Stimulated activated naive CD4-positive, alpha-beta T cell (primary cell): ENCODE measurements at places on chromosomes 13 and 19.

GRCh38 chr19:56119582-56119978 lies 1.5 kb downstream of the ZNF787 start:
- DNase-seq, result no peak

GRCh38 chr19:23792784-23793183 lies 34.1 kb upstream of the ZNF681 start:
- no peak for DNase-seq

GRCh38 chr19:46368116-46368515 lies 21.2 kb downstream of the PPP5C start:
- DNase-seq, result no peak

DNA sequence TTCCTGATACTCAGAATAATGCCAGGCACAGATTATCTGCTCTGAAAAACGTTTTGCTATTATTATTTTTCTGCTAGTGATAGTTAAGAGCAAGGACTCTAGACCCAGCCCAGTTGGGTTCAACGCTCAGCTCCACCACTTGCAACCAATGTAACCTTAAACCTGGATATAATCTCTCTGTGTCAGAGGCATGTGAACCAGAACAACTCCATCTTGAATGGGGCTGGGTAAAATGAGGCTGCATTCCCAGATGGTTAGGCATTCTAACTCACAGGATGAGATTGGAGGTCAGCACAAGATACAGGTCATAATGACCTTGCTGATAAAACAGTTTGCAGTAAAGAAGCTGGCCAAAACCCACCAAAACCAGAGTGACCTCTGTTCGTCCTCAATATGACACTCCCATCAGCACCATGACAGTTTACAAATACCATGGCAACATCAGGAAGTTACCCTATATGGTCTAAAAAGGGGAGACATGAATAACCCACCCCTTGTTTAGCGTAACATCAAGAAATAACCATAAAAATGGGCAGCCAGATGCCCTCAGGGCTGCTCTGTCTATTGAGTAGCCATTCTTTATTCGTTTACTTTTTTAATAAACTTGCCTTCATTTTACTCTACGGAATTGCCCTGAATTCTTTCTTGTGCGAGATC lies 13.6 kb downstream of the FAM187B start:
- DNase-seq, result peak; percentile 32

- DNase-seq, result no peak
Measured at GRCh38 chr13:60571571-60571970, 174.6 kb downstream of the TDRD3 start.

DNA sequence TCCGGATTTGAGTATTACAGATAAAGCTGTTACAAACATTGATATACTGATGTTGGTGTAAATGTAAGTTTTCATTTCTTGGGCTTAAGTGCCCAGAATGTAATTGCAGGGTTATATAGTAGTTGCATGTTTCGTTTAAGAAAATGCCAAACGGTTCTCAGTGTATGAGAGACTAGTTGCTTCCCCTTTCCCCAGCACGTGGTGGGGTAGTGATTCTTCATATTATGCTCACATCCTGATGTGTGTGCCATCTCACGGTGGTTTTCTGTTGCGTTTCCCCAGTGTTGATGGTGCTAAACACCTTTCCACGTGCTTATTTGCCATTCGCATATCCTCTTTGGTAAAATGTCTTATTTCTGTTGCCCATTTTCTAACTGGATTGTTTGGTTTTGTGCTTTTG lies 34.7 kb upstream of the F7 start:
- no peak for DNase-seq

DNA sequence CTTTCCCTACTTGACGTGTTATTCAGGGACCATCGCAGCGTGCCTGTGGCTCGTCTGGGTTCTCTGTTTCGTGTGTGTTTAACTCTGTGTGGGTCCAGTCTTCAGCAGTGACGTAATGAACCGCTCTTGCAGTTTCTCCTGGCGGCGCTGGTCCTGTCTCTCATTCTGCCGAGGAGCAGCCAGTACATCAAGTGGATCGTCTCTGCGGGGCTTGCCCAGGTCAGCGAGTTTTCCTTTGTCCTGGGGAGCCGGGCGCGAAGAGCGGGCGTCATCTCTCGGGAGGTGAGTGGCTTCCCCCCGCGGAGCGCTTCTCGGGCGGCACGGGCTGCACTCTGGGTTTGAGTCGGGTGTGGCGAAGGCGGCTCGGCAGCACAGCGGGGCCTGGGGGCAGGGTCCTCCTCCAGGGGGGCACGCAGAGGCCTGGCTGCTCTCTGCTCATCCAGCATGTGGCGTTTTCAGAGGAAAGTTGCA lies 36.3 kb upstream of the TFDP1 start:
- DNase-seq, result no peak

DNA sequence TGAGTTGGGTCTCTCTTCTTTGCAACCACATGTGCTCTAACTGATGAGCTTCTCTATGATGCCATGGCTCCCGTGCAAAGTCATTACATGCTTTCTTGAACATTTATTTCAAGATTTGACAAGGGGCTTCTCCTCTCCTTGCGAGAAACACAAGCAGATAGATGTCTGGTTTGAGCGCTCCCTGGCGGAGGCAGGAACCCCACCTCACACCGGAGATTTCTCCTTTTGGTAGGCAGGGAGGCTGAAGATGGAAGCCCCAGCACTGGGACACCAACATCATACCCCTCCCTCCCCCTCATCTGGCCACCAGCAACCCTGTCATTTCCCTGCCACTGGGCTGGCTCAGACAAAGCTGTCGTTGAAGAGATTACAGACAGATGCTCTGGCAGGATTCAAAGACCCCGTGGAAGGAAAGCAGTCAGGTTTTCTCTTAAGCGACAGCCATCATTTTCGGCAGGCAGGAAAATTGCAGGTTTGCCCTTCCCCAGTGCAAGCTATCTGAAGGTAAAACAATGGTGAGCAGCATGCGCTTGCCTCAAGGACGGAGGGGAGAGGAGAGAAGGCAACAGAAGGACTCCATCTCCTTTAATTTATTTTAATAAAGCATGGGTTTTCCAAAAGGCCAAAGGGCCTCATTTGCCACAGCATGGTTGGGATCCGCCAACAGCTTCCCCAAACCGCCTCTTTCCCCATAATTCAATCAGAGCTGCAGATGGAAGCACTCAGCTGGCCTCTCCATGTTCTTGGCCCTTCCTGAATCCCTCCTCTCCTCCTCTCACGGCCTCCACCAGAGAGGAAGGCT lies 344.1 kb upstream of the TSHZ3 start:
- DNase-seq, result no peak

DNA sequence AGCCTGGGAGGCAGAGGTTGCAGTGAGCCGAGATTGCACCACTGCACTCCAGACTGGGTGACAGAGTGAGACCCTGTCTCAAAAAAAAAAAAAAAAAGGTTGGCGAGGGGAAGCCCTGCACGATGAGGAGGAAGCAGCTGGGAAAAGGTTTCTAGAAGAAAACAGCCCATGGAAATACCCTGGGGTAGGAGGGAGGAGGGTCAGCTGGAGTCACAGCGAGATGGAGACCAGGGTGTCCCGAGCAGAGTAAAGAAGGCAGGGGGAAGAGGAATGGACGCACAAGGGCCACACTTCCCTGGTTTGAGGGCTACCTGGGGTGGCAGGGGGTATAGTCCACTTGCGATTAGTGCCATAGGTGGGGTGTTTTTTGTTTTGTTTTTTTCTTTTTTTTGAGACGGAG lies 6.4 kb downstream of the KANK3 start:
- DNase-seq, result no peak

- no peak for DNase-seq
Measured at GRCh38 chr19:8308891-8309291, 733 bp upstream of the CD320 start.

- no peak for DNase-seq
Measured at GRCh38 chr13:108166078-108166477, 49.3 kb downstream of the LIG4 start.

DNA sequence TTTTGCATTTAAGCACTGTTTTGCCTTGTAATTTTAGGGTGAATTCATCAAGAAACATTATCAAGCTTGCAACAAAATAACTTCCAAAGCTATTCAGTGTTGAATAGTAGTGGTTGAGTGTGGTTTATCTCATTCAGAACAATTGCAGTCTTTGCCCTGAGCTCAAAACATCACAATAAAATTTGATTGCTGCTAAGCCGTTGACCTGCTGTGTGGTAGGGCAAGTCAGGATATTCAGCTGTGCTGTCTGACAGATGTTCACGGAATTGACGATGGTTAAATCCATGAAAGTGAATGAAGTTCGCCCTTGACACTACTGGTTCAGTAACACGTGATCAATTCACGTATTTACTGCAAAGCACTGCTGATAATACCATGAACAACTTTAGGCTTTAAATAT lies 66.9 kb downstream of the GJA3 start:
- DNase-seq, result no peak

DNA sequence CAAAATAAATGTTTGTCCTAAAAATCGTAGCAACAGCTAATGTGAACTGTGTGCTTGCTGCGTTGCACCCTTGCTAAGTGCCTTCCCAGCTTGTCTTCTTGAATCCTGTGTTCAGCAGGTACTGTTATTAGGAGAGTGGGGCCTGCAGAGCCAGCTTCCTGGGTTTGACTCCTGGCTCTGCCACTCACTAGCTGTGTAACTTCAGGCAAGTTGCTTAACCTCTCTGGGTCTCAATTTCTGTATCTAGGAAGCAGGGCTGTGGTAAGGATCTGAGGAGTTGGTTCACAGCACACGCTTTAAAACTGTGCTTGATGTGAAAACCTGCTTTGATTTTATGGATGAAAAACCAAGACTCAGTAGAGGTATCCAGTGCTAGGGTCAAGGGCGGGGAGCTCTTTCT lies 10.0 kb downstream of the NFIX start:
- DNase-seq, result no peak

DNA sequence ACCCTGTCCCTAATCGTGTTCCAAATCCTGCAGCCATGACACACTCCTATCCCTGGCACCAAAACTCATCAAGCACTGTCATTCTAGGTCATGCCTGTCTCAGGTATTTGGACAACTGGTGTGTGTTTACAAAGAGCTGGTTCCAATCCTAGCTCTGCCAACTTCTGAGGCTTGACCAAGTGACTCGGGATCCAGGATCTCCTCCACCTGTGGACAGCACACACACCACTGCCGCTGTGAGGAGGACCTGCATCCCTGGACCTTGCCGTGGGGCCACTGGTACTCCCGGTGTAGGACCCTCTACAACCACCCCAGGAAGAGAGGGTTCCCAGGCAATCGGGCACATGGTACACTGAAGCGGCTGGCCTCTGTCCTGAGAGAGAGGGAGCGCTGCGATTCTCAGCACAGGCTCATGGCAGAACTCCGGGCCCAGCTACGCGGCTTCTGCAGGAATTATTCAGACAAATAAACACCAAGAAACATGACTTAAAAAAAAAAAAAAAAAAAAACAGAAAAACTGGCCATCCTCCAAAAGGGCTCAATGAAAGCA lies 20.4 kb downstream of the MLLT1 start:
- DNase-seq, result no peak

GRCh38 chr13:69524459-69525150 lies 583.0 kb upstream of the ATXN8OS start:
- DNase-seq, result no peak

DNA sequence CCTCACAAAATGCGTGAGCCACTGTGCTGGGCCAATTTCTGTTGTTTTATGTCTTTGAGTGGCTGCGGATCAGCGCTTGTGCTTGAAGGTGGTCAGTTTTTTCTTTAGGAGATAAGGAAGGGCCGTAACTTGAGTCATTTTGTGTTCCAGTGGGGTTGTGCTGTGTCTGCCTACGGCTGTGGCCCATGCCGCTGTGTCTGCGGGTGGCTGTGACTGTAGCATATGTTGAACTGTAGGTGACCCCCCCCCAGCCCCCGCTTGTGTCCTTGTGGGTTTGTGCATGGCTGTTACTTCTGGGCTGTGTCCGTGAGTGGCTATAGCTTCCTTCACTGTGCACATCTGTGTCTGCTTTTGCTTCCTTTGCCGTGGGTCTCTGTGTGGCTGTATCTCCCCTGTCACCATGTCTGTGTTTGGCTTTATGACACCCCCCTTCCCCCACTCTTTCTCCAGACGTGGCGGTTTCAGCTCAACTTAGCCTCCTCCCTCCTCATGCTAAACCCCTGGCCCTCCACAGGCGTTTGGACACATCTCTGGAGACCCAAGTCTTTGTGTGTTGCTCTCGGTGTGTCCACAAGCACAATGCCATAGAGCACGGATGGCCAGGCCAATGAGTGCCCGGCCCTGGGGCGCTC lies 675 bp downstream of the PPP1R14A start:
- DNase-seq, result no peak

DNA sequence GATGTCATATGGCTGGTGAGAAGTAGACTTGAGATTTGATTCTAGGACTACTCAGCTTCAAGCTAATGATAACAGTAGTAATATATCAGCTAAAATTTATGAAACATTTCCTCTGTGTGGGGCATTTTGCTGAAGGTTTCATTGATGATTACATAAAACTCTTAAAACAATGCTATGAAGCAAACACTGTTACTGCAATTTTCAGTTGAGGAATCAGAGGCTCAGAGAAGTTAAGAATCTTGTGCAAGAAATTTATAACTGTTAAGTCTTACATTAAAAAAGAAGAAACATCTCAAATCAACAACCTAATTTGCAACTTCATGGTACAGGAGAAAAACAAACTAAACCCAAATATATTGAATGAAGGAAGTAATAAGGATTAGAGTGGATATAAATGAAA lies 10.3 kb downstream of the CEACAM8 start:
- DNase-seq, result no peak

DNA sequence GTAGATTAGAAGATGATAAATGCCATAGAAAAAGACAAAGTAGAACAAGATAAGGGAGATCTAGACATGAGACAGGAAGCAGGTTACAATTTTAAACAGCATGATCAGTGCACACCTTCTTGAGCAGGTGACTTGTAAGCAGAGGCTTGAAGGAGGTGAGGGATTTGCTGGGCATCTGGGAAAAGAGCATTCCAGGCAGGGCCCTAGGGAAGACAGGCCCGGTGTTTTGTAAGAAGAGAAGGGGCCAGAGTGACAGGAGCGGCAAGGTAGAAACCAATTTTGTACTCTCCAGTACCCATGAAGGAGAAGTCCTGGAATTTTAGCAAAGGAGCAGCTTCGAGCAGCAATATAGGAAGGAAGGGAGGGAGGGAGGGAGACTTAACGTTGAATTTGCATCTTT lies 296.5 kb downstream of the MZT1 start:
- DNase-seq, result no peak

GRCh38 chr13:35473206-35473775 lies 3.2 kb downstream of the MAB21L1 start:
- no peak for DNase-seq

DNA sequence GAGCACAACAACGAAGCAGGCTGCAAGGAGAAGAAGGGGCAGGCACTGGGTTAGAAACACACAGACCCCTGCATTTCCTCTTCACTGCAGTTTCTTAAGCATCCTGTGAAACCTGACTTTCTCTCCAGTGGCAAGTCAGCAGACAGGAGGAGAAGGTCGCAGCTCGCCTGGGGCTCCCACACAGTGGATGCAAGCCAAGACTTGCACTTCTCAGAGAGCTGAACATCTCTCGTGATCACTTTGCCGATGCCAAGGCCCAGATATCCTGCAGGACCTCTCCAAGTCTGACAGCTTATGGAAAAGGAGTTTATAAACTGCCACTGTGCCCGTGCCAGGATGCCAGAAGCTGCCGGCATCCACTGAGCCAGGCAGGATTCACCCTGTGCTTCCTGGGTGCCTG lies 18.4 kb downstream of the TMEM272 start:
- DNase-seq, result no peak

GRCh38 chr19:13935765-13936510 lies 2.3 kb downstream of the PODNL1 start:
- DNase-seq, result no peak

GRCh38 chr19:10006335-10006708 lies 4.0 kb downstream of the COL5A3 start:
- no peak for DNase-seq
